ENCODE measurements at places on chromosomes 2 and 18.
A peak's percentile ranks its signal among the peaks of the same experiment; 100 is the strongest.

DNA sequence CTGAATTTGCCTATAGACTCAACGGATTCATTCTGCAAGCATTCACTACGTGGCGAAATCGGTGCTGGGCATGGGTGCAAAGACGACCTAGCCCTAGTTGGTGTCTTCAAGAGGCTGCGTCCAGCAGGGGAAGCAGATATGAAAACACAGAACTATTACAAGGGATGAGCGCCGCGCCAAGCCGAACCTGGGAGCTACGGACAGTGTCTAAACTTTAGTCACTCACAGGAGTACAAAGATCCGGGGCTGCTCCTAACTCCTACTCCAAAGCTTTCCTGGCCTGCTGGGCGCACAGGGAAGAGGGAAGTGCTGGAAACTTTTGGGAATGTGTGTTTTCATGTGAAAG, 732 bp upstream of the ANXA4 start:
- no peak for DNase-seq

DNA sequence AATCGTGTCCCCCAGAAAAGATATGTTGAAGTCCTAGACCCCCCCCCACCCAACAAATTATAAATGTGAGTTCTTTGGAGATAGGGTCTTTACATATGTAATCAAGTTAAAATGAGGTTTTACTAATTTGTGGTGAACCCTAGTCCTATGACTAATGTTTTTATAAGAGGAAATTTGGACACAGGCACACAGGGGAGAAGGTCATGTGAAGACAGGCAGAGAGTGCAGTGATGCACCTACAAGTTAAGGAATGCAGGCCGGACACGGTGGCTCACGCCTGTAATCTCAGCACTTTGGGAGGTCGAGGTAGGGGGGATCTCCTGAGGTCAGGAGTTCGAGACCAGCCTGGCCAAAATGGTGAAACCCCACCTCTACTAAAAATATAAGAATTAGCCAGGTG, 5.8 kb upstream of the PMAIP1 start:
- no peak for DNase-seq

GRCh38 chr2:46958431-46959017, 42.9 kb upstream of the MCFD2 start:
- DNase-seq, result no peak

DNA sequence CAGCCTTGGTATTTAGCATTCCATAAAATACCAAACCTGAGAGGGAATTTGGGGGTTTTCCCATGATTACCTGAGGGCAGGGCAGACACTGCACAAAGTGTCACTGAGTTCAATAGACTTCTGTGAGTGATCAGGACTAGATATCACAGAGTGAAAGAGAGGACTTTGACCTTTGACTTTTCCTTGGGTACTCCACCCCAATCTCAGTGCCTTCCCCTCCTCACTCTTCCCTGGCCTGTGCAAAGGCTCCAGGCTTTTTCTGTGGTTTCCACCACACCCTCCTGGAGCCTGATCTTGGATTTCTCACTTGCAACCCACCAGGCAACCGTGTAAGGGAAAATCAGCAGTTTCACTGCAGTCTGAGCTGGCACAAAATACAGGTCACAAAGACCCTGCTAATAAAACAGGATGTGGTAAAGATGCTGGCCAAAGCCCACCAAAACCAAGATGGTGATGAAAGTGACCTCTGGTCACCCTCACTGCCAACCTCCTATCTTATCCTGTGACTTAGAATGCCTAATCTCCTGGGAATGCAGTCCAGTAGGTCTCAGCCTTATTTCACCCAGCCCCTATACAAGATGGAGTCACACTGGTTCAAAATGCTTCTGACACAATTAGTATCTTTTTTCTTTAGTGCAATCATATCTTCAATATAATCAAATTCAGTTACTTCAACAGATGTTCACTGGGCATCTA, 64.0 kb downstream of the BOD1L2 start:
- no peak for DNase-seq

DNA sequence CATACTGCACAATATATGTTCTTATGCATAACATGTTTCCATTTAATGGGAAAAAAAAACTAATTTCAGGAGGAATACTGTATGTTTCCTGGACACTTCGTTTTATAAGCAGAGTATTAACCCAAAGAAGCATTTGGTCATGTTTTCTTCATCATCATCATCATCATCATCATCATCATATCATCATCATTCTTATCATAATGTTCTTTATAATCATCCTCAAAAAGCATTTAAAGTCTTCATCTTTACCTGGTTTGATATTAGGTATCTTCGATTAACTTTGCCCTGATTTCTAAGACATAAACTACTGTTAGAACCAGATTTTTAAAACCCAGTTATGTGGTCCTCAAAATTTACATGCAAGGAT, 47.9 kb downstream of the ZEB2 start:
- DNase-seq, result no peak

DNA sequence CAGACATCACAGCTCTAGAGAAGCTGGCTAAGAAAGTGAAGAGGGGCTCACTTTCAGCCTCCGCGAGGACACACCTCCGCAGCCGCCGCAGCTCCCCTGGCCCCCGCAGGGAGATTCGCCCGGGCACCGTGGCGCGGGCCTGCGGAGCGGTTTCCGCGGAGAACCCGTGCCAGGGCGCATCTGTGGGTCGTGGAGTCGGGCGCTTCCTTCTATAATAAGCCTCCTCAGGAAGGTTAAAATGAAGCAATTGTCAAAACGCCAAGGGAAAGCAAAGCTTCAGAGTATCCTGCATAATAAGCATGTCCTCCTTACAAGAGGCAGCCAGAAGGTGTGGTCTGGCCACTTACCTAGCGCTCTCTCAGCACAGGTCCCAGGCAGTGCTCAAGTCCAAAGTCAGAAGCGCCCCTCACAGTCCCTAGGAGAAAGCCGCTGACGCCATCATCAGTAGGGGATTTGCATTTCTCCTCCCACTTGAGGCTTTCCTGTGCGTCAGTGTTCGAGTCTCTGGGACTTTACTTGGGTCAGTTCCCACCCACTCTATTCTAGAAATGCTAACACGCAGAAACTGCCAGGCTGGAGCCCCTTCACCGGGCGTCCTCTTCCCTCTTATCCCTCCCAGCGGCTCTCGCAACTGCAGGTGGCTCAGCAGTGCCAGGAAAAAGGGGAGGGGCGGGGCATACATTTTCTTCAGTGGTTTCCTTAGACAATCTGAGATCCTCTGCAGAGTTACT, at the start of gene STAT4:
TSS of gene STAT4 (minus strand) at position 395 of the 731 bp plus-strand sequence. CDS start 2,791 bp downstream, outside the sequence.
- DNase-seq, result peak; percentile 29

GRCh38 chr2:215022418-215022817, 116.0 kb downstream of the ABCA12 start:
- DNase-seq, result no peak

- no peak for DNase-seq
These were observed 32.9 kb downstream of the NCK2 start for GRCh38 chr2:105777506-105778055.

GRCh38 chr2:70549064-70549710, 4.4 kb downstream of the TGFA start:
- DNase-seq, result no peak

GRCh38 chr2:17136877-17137276, 381.4 kb downstream of the RAD51AP2 start:
- no peak for DNase-seq

- DNase-seq, result no peak
These were observed 110.0 kb downstream of the INSIG2 start for GRCh38 chr2:118198268-118198667.

DNA sequence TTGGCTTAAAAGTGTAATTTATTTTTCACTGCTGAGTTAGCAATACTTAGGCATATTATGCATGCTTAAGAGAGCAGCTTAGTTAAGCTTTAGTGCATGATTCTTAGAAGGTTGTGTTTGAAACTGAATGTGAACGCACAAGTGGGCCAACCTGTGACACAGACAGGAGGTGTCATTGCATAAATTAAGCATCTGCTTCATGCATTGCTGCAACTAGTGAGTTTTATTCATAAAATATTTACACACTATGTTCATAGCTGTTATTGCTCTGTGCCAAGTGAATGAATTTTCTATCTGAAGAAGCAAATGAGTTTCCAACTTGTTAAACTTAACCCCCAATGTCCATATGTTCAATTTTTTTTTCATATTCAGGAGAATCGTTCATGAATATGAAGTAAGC, 806.4 kb downstream of the GALR1 start:
- no peak for DNase-seq

DNA sequence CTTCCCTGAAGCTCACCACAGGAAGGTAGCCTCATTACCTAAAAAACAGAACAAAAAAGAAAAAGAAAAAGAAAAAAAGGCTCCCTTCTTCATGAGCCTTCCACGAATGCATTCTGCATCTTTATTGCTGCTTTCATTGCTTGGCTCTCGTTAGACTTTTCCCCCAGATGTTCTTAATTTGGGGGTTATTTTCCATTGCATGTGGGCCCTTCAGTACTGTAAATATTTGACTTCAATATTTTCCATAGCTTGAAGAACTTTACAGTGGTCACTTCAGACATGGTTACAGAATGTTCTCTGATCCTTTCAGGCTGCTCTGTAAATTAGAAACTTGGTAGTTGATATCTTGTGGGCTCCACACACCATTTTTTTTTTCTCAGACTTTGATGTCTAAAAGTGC, 65.6 kb upstream of the COPS8 start:
- no peak for DNase-seq

GRCh38 chr2:46232860-46233259, 64.3 kb upstream of the EPAS1 start:
- peak; percentile 38 for DNase-seq

- DNase-seq, result no peak
These were observed 4.3 kb downstream of the SOCS6 start for GRCh38 chr18:70293166-70293565.

DNA sequence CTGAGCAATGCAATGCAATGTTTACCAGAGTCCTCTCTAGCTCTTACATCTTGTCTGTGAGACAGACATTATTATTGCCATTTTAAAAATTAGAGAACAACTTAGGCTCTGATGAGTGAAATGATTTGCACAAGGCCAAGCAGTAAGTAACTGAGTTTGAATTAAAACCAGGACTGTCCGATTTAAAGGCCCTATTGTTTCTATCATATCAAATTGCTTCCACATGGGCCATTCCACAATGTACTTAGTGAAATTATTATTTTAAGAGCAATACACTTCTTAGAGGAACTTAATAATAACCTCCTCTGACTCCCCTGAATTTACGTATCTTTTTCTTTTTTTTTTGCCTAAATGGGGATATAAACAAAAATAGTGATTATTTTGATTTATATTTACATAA, 64.6 kb downstream of the PLCL1 start:
- DNase-seq, result no peak

DNA sequence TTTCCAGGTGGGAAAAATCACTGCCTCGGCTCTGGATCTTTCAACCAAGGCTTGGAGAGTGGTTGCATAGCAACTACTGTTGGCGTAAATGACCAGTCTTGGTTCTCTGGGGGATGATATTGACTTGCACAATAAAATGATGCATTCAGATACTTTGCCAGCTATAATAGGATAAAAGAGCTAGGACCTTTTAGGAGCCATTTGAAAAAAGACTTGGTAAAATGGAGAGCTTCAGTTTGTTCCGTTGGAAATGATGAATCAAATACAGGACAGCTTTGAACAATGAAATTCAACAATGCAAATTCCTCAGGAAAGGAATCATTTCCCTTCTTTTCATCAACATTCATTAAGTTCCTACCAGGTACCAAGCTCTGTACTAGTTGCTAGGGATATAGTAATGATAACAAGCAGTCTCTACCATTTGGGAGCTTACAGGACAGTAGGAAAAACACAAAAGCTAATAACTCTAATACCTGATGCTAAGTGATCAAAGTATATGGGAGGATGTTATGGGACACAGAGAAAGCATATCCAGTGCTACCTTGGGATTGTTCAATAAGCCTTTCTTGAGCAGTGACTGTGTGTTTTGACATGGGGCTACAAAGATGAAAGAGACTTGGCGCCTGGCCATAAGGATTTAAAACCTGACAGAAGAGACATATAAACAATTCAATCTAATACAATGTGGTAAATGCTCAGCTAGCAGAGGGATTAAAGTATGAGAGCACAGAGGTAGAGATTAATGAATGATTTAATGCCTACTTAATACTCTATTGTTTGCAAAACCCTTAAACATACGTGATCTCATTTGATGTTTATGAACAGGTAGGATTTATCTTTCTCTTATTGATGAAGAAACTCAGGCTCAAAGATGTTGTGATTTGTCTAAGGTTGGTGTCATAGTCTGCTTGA, 110.7 kb downstream of the QPCT start:
- DNase-seq, result no peak

DNA sequence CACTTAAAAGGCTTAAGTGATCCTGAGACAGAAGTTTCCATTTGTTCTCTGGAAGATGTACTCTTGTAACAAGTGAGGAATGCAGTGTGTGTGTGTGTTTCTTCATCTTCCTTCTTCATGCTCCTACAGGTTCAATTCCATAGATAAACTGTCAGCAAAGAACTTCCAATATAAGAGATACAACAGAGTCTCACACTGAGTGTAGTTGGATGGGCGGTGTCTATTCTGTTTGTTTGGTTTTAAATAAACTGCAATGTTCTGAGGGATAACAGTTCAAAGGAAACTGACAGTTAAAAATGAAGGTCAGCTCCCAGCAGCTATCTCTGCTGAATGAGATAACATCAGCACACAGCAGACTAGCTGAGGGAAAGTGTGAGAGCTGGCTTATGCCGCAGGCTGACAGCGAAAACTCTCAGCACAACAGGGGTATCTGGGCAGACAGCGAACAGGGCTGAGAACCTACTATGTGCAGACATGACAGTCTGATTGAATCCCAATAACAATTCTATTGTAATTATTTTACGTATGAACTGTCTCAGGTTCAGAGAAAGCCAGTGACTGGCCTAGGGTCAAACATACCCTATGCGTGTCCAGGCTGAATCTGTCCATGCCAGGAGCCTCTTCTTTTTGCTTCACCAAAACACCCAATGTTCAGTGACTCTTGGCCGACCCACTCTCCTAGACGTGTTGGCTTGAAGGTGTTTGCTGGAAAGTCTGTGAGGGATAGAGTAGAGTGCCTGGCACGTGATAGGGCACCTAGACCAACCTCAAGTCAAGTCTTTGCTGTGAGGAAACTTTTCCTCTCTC, 201.9 kb upstream of the TRIB2 start:
- DNase-seq, result no peak

GRCh38 chr2:156483741-156484173, 47.6 kb downstream of the GPD2 start:
- DNase-seq, result no peak

- peak; percentile 8 for DNase-seq
These were observed 25.0 kb upstream of the SPP2 start for GRCh38 chr2:234025466-234025865.

DNA sequence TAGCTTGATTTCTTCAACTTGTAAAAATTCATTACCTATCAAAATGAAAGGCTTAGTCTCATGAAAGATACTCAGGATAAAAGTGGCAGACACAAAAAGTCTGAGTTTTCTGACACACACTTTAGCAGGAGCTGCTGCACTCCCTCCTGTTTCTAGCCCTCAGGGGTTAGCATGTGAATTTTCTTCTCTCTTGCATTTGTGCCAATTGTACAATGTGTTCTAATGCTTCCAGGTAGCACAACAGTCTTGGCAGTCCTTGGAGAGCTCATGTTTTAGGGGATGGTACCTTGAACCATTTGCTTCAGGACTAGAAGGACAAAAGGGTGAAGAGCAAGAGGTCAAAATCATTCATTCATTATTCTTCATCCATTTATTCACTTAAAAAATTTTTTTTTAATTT, 316.8 kb downstream of the AFF3 start:
- DNase-seq, result no peak

- DNase-seq, result no peak
These were observed 29.3 kb downstream of the RDH14 start for GRCh38 chr2:18531194-18531593.

Data from pons (tissue), 1 donor.